Fibroblast of lung (primary cell): ENCODE measurements at places on chromosomes 1 and 21.

- DNase-seq: peak; percentile 78
Observed at GRCh38 chr1:109687641-109688499, at the start of gene GSTM1. Gene GSTM1, plus strand, starts transcription at chr1:109687817. Its CDS starts 57 bp downstream, at chr1:109687874.

DNA sequence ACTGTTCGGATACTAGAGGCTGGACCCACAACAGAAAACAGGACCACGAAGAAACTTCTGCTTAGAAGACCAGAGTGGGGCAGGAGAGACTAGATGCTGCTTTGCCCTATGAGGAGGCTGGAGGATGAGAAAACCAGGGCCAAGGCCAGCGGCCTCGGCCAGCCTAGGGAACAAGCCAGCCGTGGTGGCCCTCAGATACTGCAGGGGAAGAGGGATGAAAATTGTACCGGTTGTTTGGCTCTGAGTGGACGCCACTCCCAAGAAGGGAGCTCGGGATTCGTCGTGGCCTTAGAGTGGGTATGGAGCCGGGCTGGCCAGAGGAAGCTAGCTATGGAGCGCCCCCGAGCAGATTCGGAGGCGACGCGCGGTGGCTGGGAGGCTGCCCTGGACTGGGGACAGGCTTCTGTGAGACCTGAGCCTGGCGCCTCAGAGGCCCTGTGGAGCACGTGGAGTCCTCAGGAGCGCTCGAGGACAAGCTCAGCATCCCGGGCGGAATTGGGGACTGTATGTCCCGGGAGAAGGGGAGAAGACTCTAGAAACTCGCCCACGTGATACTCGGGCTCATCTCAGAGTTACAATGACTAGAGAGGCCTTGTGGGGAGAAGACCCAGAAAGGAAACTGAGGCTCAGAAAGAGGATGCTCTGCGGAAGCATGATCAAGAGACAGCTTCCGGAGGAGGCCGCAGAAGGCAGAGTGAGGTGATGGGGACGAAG lies 2.8 kb downstream of the PRRX1 start:
- DNase-seq: no peak

GRCh38 chr1:70090875-70091274 lies 114.5 kb downstream of the LRRC40 start:
- peak; percentile 54 for DNase-seq

- DNase-seq: no peak
Observed at GRCh38 chr1:86594284-86594770, 47.4 kb downstream of the CLCA4 start.

DNA sequence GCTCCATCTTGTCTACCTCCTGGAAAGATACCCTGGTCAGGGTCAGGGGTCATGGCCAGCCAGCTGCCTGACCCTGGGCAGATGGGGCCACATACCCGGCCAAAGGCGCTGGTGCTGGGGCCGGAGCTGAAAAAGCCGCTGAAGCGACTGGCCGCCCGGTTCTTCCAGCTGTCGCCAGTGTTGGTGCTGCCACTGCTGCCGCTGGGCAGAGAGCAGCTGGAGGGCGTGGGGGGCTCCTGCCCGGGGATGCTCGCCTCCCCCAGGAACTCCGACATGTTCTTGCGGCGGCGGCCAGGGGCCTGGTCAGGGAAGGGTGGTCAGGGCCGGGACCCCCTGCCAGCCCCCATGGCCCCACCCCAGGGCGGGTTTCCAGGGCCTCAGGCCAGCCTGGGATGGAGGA lies 7.2 kb upstream of the TNFRSF25 start:
- DNase-seq: no peak

DNA sequence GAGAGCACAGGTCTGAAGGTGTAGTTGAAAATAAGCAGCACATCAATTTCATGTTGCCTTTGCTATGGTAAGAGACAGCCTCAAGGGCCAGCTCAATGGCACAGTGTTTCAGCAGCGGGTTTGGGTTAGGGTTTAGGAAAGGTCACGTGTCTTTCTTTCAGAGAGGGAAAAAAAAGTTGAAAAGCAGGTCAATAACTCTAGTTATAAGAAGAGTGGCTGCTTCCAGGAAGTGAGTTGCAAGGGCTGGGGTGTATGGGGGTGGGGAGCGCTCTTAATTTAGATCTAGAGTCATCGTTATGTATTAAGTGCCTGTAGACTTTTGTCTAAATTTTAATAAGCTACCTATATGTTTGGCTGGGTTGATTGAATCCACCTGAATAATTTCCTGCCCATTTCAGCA lies 118.5 kb upstream of the SPAG17 start:
- no peak for DNase-seq

- DNase-seq: no peak
Observed at GRCh38 chr1:162580308-162580707, 18.8 kb downstream of the UAP1 start.

- no peak for DNase-seq
Observed at GRCh38 chr1:166908942-166909341, 32.9 kb upstream of the TADA1 start.

DNA sequence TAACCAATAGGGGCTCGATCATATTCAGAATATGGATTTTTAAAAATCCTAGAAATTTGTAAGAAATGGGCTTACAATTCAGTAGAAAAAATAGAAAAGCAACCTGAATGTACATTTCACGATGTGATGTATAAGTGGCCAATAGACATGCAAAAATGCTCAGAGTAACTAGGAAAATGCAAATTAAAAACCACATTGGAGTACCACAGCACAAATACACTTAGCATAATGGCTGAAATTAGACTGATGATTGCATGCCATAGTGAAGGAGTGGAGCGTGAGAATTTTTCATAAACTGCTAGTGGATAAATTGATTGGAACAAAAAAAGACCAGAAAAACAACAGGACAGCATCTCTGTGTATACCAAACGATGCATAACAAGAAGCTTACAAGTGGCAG lies 102.3 kb downstream of the DYRK1A start:
- no peak for DNase-seq

DNA sequence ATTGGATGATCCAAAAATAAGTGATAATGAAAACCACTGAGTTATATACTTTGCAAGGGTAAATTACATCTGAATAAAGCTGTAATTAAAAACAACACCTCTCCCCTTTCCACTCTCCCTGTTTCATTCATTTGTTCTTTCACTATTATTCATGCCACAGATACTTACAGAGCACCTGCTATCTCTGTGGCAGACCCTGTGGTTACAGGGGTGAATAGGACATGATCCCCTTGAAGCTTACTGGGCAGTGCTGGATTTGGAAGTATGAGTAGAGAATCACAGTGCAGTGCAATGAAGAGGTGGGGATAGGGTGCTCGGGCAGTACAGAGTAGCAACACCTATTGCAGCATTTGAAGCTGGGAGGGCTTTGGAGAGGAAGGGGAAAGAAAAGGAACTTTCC lies 21.7 kb downstream of the ARV1 start:
- no peak for DNase-seq

- no peak for DNase-seq
Observed at GRCh38 chr1:107620753-107621152, 344.2 kb downstream of the VAV3 start.

- no peak for DNase-seq
Observed at GRCh38 chr1:89261926-89262515, 10.6 kb downstream of the GBP5 start.

GRCh38 chr1:62131093-62131725 lies 63.4 kb upstream of the L1TD1 start:
- DNase-seq: peak; percentile 55

- no peak for DNase-seq
Observed at GRCh38 chr1:203122159-203122558, 5.4 kb upstream of the ADORA1 start.
